Activated CD8-positive, alpha-beta memory T cell treated with anti-CD3 and anti-CD28 coated beads for 1 hour (primary cell): ENCODE measurements at places on chromosomes 16 and 17.
A peak's percentile ranks its signal among the peaks of the same experiment; 100 is the strongest.

DNA sequence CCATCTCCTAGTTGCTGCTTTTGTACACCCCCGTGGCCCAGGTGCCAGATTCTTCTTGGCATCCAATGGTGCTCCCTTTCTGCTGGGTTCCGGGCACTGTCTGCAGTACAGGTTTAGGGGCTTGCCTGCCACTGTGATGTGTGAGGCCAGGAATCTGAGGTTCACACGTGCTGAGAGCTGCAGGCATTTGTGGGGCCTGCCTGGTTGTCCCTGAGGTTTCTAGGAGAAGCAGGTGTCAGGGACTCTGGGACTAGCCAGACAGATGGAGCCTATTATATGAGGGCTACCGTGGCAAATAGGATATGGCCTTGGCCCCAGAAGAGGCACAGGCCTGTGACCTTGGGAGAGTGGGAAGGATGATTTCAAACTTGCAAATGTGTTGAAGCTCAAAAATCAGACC, 29.3 kb downstream of the NDEL1 start:
- DNase-seq: no peak

DNA sequence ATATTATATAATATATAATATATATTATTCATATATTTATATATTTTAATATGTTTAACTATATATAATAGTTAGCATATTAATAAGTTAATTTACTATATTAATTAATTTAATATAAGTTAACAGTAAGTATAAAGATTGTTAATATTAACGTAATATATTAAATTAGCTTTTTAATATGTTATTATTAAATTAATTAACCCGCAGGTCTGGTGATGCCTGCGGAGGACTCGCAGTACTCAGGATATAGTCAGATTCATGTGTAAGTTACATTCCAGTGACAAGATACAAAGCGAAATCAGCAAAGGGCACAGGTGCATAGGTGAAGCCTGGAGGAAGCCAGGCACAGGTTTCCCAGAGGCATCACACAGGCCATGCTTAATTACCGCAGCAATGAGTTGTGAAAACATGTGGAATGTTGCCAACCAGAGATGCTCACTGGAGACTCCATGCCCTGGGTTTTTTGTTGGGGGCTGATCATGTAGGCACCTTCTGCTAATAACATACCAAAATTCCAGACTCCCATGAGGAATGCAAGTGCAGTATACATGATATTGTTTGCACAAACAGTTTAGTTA, 130.4 kb upstream of the MPHOSPH6 start:
- no peak for DNase-seq

DNA sequence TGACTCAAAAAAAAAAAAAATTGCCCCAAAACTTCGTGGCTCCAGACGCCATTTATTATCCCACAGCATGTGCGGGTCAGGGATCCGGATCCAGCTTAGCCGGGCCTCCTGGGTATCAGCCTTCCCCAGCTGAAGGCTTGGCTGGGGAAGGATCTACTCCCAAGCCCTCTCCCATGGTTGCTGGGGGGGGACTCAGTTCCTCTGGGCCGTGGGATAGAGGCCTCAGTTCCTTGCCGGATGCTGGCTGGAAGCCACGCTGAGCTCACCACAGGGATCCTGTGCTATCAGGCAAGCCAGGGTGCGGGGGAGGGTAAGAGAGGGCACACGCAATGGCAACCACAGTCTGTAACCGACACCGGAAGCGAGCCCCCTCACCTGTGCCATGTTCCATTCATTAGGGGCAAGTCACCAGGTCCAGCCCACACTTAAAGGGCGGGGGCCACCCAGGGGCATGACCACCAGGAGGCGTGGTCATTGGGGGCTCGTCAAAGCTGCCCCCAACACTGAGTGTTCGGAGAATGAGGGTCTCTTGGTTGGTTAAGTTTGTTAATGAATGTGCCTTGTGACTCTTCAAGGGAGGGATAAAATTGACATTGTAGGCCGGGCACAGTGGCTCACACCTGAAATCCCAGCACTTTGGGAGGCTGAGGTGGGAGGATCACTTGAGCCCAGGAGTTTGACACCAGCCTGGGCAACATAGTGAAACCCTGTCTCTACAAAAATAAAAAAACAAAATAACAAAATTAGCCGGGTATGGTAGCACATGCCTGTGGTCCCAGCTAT, 210.0 kb upstream of the GSE1 start:
- DNase-seq: no peak

DNA sequence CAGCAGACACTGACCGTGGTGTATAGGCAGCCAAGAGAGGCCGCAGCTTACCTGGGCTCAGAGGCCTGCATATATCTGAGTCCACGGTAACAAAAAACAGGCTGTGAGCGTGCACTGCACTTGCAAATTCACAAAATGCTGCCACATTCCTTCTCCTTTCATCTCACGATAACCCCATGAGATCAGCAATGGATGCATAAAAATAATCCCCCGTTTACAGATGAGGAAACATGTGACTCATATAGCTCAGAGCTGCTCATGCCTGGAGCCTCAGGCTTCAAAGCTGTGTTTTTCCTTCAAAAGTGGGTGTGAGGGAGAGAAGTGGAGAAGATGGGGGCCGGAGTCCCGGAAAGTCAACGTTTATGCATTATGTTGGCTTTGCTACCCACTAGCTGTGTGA, 118.3 kb upstream of the FOXF1 start:
- no peak for DNase-seq

GRCh38 chr17:13939222-13939621, 130.1 kb upstream of the COX10 start:
- DNase-seq: no peak

DNA sequence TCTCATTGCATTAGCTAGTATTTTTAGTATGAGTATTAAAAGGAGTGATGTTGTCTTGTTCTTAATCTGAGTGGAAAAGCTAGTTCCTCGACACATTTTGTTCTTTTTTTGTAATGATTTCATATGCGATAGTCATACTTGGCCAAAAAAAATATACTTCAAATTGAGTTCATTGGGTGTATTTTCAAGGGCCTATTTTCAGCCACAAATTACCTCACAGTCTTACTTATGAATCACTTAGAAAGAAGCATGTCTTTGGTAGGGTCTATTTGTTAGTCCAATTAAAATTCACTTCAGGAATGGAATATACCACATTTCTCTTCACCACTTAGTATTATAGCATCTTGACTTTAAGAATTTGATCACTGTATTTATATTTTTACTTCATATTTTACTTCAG, 337.2 kb downstream of the CDH11 start:
- DNase-seq: no peak

GRCh38 chr16:51524555-51525373, 373.7 kb upstream of the SALL1 start:
- no peak for DNase-seq

DNA sequence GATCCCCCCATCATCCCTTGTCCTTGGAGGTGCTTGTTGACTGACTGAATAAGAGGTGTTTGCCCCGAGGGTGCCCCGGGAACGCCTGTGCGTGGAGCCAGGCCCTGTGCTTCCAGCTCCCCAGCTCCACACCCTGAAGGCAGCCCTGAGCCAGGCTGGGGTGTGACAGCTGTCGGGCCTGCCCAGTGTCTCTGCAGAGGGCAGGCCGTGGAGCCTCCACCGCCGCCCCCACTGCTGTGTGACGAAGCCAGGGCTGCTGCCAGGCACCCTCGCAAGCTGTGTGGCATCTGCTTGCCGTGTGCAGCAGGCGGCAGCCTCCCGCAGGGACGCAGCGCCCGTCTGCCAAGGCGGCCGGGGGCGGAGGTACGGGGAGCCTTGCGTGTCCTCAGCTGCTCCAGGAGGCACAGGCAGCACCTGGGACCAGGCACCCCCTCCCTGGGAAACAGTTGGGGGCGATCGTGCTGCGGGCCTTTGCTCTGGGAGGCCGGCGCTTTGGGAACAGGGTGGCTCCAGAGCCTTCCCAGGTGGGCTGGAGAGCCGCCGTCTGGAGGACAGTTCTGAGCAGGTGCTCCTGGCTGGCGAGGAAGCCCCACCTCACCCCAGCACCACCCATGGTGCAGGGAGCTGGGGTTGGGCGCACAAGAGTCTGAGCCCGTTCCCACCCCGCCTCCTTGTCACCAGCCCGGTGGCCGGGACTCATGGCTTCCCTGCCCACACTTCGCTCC, 26.6 kb downstream of the GSE1 start:
- DNase-seq: no peak

DNA sequence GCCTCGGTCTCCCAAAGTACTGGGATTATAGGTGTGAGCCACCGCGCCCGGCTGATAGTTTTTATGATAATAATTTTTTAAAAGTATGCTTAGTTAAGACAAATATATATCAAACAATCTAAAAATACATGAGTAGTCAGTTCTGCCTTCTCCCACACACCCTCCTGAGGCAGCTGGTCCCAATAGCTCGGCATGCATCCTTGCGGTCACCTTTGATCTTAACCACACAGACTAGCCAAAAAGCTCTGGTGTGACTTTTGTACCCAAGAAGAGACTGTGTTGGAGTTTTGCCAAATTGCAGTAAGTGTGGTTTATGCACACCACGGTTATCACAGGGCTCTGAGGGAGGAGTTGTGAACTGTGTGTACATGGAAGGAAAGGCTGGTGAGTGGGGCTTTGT, 25.6 kb downstream of the ATP6V0A1 start:
- DNase-seq: peak; percentile 48

GRCh38 chr17:8124350-8125153, 646 bp upstream of the HES7 start:
- DNase-seq: no peak

DNA sequence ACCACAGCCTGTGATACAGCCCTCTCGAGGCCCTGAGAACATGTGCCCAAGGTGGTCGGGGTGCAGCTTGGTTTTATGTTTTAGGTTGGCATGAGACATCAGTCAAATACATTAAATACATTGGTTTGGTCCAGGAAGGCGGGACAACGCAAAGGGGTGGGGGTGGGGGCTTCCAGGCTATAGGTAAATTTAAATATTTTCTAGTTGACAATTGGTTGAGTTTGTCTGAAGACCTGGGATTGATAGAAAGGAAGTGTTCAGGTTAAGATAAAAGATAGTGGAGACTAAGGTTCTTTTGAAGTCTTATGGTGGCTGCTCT, 1.2 kb upstream of the ZKSCAN2 start:
- DNase-seq: no peak

DNA sequence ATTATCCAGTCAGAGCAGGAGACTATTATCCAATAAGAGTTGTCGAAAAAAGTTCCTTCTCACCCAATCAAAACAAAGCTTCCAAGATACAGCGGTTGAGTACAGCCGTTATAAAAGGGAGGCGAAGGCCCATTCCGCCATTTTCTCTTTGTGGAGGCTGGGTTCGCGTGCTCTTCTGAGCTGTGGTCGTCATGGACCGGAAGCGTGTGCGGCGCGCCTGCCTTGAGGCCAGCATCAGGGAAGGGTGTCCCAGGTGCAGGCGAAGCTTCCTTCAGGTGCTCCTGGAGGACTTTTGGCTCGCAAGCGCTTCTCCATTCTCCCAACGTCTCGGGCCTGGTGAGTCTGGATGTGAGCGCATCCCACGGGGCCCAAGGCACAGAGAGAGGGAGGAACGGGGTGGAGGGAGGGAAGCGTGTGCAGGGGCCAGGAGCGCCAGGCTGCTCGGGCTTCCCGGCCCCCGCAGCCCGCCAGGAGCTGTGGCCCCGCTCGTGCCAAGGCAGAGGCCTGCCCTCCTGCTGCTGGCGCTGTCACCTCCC, 99.2 kb downstream of the GOSR1 start:
- no peak for DNase-seq

- no peak for DNase-seq
Observed at GRCh38 chr17:76239538-76240274, 587 bp downstream of the RNF157 start.

GRCh38 chr17:55259684-55260111, 5.1 kb upstream of the HLF start:
- DNase-seq: no peak

- no peak for DNase-seq
Observed at GRCh38 chr17:68437979-68438822, 19.1 kb downstream of the WIPI1 start.

GRCh38 chr16:11273721-11274324, 394 bp upstream of the PRM3 start:
- DNase-seq: no peak

- no peak for DNase-seq
Observed at GRCh38 chr16:82580298-82580890, 46.4 kb upstream of the CDH13 start.

- no peak for DNase-seq
Observed at GRCh38 chr17:74814453-74814852, 38.3 kb upstream of the NAT9 start.

- DNase-seq: no peak
Observed at GRCh38 chr17:59311051-59311468, 20.4 kb upstream of the YPEL2 start.

DNA sequence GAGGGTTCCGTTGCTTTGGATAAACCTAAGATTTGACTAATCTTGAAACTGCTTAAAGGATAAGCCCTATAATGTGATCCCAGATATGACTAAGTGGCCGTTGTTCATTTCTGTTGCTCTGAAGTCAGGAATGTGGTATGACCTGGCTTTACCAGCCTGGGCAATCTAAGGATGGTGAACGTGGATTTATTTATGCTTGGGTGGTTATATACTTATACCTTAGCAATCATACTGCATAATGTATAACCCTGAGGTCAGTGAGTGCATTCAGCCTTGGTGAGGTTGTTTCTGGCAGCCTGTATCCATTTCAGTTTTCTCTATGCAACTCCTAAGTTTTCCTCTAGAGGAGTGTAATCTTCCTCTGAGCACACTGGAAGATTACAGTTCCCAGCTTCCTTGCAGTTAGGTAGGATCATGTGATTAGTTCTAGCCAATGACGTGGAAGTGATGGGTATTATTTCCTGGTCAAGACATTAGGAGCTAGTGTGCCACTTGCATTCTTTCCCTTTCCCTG, 41.9 kb downstream of the FTO start:
- DNase-seq: no peak

DNA sequence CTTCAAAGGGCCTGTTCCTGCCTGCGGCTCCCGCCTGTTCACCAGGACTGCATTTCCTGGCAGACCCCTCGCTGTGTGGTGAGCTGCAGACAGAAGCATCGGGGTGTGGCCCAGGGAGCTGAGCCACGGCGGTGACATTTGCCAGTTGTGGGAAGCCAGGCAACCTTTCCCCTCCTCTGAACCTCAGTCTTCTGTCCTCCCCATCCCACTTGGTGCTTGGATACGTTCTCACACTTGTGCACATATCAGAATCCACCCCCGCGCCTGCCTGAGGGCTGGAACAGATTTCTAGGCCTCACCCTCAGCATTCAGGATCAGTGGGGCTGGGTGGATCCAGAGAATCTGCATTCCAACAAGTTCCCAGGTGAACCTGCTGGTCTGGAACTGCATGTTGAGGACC, 63.5 kb downstream of the CRISPLD2 start:
- DNase-seq: no peak

GRCh38 chr16:3645108-3645503, 9.4 kb upstream of the DNASE1 start:
- DNase-seq: no peak

DNA sequence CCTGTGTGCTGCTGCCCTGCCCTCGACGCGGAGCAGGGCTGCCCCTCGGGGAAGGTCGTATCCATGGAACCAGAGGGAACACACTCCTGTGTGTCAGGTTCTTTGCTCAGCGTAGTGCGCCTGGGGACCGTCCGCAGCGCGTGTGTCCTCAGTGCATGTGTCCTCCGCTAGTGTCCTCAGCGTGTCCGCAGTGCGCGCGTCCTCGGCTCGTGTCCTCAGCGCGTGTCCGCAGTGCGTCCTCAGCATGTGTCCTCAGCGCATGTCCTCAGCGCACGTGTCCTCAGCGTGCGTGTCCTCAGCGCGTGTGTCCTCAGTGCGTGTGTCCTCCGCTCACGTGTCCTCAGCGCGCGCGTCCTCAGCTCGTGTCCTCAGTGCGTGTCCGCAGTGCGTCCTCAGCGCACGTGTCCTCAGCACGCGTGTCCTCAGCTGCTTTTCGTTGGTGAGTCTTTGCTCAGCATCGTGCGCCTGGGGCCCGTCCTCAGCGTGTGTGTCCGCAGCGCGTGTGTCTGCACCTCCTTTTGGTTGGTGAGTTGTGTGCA, 59.2 kb upstream of the ZNF750 start:
- DNase-seq: no peak
